Left lobe of liver (tissue), 2 donors: ENCODE measurements at places on chromosomes 6 and 20.

GRCh38 chr20:31508517-31509244, 5.6 kb upstream of the HM13 start:
- no peak for DNase-seq

GRCh38 chr6:127858727-127859391, 42.0 kb downstream of the THEMIS start:
- DNase-seq, result no peak

- DNase-seq, result peak; percentile 54
These were observed 117.9 kb downstream of the GMDS start for GRCh38 chr6:2127484-2127911.

GRCh38 chr6:163282672-163283071, 131.8 kb upstream of the QKI start:
- no peak for DNase-seq

DNA sequence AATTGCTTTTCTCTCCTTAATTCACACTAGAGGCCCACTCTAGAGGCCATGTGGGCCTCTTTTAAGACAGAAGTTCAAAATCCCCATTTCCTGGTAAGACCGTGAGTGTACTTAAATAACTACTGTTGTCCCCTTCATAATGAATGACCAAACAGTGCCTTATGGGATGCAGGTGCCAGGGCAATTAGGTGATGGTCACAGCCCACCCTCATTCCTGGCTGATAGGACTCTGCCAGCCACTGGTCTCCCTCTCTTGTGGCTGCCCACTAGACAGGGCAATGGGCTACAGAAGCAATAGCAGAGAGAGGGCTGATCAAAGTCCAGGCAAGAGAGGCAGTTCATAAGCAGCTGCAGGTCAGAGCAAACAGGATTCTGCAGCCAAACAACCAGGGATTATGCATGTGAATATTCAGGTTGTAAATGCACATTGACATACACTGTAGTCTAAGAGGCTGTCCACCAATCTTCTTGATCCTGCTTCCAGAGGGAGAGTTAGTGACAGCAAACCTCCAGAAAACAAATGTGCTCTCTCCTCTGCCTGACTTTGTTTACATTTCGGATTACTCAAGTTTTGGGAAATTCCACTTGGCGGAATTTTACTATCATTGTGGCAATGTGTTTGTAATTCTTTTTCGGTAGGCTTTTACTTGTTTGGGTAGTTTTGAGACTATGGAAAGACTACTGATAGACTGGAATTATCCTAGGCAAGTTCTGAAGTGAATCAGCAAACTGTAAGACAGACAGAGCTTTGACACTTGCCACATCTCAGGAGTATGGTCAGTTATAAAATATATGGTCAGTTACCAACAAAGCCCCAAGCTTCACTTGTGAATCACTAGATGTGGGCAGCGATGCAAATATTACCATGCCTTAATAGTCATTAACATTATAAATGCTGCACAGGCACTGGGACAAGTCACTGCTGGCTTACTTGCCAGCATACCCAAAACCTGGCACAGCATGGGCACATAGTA, 12.8 kb downstream of the PTPRK start:
- DNase-seq, result peak; percentile 72

GRCh38 chr6:158039178-158039557, 57.5 kb downstream of the SYNJ2 start:
- DNase-seq, result no peak

- no peak for DNase-seq
These were observed 271.2 kb upstream of the THEMIS start for GRCh38 chr6:128172081-128172480.

- DNase-seq, result no peak
These were observed 125.9 kb upstream of the INSM1 start for GRCh38 chr20:20241976-20242375.

- DNase-seq, result no peak
These were observed 76.8 kb upstream of the FOXP4 start for GRCh38 chr6:41469156-41470028.

- DNase-seq, result no peak
These were observed 510.2 kb upstream of the SULF2 start for GRCh38 chr20:48295445-48295903.

DNA sequence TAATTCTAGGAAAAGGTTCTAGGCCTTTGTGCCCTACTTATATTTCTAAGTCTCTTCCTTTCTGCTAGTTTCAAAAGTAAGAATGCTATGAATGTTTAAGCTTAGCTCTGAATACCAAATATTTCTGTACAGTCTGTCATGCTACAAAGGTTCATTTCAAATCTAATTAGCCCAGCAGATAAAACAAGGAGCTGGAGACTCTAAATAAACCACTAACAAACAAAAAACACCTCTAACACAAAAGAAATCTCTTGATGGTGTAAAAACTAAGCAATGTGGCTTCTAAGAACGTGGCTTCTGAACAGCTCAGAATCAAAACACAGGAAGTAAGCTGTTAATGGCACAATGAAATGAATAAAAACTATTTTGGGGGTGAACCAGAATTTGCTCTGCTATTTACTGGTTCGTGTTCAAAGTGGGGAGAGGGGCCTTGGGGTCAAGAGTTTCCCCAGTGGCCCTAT, 198.3 kb downstream of the BCAS1 start:
- DNase-seq, result no peak

GRCh38 chr20:35318502-35319157, 26.4 kb upstream of the FAM83C start:
- no peak for DNase-seq

GRCh38 chr6:31157513-31158139, at the start of gene CCHCR1:
CCHCR1 (minus strand) TSS chr6:31157802; CDS start chr6:31157600, 202 bp downstream.
- DNase-seq, result no peak

DNA sequence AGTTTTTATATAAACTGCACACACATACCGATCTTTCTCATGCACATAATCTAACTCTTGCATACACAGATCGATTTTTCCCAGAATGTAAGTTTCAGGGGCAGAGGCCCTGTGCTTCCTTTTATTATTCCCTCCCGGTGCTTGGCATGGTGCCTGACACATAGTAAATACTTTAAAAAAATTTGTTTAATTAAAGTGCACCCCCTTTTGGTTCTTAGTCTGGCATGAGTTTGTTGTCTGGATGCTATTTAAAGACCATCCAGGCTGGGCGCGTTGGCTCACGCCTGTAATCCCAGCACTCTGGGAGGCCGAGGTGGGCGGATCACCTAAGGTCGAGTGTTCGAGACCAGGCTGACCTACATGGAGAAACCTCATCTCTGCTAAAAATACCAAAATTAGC, 5.4 kb upstream of the DEK start:
- DNase-seq, result no peak

GRCh38 chr6:131843768-131844167, 35.9 kb downstream of the ENPP1 start:
- DNase-seq, result no peak

GRCh38 chr20:6039766-6040165, 14.1 kb downstream of the LRRN4 start:
- no peak for DNase-seq
